ENCODE measurements at places on chromosomes 11 and 22. TPM values are rescaled to one million over a fixed set of nuclear protein-coding genes. Genes with fewer than 3 reads are reported as not detected.
A peak's percentile ranks its signal among the peaks of the same experiment; 100 is the strongest.

GRCh38 chr11:64124147-64124546 lies 41.8 kb downstream of the MACROD1 start:
- DNase-seq: no peak

GRCh38 chr11:57316017-57316416 lies 8.7 kb downstream of the TNKS1BP1 start:
- DNase-seq: no peak

GRCh38 chr11:74278721-74279161 lies 32.7 kb downstream of the P4HA3 start:
- no peak for DNase-seq

DNA sequence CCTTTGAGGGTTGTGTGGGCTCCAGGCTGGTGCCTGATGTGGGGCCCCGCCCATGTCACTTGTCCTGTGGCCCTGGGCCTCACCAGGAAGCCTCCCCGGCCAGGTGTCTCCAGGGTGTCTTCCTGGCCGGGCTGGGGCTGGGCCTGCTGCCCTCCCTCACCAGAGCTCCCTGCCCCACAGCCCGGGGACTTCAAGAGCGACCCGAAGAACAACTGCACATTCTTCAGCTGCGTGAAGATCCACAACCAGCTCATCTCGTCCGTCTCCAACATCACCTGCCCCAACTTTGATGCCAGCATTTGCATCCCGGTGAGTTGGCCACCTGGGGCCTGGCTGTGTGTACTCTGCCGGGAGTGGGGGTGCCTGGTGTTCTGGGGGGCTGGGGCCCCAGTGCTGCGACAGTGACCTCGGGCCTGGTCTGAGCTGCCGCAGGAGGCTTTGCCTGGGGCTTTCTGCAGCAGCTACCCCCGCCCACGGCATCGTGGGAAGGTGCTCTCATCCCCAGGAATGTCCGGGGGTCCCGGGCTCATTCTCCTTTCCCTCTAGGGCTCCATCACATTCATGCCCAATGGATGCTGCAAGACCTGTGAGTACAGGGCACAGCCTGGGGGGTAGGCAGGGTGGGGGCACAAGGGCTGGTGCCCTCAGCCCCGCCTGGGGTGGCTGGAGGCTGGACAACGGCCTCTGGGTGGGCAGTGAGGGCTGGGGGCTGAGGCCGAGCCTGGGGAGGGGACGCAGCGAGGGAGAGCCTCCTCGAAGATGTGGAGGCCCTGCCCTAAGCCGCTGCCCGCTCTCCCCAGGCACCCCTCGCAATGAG lies 34.6 kb downstream of the MUC2 start:
- no peak for DNase-seq

- no peak for DNase-seq
These were observed 22.0 kb downstream of the ALG12 start for GRCh38 chr22:49896201-49896600.

- no peak for DNase-seq
These were observed 4.3 kb upstream of the PHLDA2 start for GRCh38 chr11:2933375-2934020.

DNA sequence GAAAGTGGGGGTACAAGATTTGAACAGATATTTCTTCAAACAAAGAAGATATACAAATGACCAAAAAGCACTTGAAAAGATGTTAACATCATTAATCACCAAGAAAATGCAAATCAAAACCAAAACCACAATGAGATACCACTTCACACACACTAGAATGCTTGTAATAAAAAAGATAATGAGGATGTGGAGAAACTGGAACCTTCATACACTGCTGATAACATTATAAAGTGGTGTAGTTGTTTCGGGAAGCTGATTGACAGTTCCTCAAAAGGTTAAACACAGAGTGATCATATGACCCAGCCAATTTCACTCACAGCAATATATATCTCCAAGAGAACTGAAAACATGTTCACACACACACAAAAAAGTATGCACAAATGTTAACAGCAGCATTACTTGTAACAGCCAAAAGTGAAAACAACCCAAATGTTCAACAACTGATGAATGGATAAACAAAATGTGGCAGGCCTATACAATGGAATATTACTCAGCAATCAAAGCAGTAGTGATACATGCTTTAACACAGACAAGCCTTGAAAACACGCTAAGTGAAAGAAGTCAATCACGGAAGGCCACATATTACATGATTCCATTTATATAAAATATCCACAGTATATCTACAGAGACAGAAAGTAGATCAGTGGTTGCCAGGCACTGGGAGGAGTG lies 15.1 kb downstream of the PITPNB start:
- DNase-seq: no peak

DNA sequence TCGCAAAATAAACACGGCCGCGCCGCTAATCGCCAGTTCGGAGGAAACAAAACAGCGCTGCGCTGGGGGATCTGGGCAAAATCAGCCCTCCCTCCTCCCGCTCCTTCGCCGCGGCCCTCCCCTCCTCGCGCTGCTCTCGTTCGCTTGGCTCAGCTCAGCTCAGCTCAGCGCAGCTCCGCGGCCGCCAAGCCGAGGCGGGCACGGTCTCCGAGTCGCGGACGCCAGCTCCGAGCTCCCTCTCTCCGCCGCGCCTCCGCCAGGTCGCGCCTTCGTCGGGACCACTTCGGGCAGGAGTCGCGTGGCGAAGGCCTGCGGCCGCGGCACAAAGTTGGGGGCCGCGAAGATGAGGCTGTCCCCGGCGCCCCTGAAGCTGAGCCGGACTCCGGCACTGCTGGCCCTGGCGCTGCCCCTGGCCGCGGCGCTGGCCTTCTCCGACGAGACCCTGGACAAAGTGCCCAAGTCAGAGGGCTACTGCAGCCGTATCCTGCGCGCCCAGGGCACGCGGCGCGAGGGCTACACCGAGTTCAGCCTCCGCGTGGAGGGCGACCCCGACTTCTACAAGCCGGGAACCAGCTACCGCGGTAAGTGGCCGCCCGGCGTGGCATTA lies at the start of gene SPON1:
TSS of gene SPON1 (plus strand) at position 162 of the 607 bp plus-strand sequence. CDS start at position 344, 182 bp downstream.
- DNase-seq: peak; percentile 34

DNA sequence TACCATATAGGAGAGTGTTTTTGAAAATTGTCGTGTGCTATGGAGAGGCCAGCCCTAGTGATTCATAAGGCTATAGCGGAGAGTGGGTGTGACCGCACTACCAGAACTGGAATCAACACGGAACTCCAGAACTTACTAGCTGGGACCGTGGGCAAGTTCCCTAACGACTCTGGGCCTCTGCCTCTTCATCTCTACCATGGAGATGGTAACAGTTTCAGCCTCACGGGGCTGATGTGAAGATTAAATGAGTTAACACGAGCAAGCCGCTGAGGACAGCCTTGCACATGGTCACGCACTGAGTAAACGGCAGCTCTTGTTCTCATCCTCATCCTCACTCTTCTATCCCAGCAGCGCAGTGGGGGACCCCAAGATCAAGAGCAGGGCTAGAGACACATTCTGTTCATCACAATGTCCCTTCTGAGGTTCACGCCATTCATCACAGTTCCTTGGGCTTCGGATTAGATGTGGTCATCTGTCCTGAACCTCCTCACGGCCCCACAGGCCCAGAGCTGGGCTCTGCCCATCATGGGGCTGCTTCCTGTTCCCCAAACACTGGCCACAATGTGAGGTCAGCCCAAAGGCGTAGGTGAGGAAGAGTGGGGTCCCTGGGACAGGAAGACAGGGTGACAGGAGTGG lies 47.2 kb upstream of the CD5 start:
- DNase-seq: no peak

DNA sequence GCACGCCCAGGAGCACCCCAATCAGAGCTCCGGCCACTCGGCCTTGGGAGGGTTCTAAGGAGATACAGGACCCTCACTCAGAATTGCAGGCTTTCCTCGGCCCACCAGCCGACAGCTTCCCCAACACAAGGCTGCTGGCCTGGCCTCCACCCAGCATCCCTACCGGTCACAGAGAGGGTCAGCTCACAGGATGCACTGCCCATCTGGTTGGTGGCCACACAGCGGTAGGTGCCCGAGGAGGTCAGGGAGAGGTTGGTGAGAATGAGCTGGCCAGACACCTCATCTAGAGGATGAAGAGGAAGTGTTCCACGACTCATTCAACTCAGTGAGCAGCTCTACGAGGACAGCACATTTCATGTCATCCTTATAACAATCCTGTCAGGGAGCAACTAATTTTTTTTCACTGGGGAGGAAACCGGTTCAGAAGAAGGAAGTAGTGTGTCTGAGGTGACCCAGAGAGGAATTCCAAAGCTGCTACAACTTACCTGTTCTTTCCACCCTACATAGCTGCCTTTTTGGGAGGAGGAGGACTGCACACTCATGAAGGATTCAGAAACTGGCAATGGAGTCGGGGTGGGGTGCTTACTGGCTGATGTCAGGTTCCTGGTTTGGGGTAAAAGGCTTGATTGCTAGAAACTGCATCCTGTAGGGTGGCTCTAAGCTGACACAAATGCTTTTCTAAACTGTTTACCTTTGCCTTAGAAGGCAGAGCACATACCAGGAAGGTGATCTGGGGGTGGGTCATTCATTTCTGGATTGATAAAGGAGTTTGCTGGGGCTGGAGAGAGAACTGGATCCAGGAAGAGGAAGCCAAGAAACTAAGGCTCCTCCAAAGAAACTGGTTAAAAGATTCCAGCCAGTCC lies 3.3 kb downstream of the VSIG2 start:
- DNase-seq: no peak

DNA sequence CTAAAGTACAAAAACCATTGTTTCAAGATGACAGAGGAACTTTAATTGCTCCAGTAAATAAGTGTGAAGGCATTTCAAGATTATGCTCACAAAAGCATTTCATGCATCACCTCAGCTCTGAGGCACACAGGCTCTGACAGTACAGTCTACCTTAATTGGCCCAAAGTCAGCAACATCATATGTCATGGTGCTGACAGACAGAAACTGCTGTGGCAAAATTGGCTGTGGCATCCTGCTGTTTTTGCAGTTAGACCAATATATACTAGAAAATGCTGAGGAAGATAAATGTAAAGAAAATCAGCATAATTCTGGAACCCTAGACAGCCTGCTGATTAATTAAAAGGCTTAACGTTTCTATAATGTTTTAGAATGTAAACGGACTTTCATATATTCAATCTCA lies 34.9 kb upstream of the PPP2R1B start:
- DNase-seq: no peak

- no peak for DNase-seq
These were observed 82.3 kb downstream of the XRRA1 start for GRCh38 chr11:74866557-74866956.

- DNase-seq: no peak
These were observed 154.1 kb downstream of the CTTN start for GRCh38 chr11:70552167-70553150.

DNA sequence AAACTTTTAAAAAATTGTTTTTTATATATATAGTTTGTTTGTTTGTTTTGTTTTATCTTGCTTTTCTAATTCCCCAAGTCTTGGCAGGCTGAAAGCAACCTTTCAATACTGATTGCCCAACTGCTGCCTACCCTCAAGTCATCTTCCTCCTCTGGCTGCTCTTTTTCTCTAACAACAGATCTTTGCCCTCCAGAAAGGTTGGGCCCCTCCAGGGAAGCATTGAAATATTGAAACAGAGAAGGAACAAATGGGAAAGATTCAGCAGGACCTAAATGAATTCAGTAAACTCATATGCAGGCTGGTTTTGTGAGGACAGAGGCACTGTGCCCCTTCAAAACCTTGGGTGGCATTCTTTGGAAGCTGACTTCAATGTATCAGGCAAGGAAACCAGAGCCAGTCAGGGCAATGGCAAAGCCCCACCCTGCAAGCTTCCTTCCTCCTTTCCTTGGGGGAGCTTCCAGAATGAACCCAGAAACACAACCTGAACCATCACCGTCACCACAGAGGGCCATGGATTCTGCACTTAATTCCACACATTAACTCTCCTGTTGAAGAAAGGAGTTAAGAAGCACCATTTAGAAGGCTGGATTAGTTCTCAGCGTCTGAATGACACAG lies 815 bp upstream of the MS4A6A start:
- no peak for DNase-seq

GRCh38 chr11:62538470-62539237 lies 8.0 kb downstream of the AHNAK start:
- DNase-seq: no peak

GRCh38 chr22:30438559-30438958 lies 13.0 kb downstream of the MTFP1 start:
- DNase-seq: no peak

- no peak for DNase-seq
These were observed 407.0 kb upstream of the B3GAT1 start for GRCh38 chr11:134819041-134819440.

DNA sequence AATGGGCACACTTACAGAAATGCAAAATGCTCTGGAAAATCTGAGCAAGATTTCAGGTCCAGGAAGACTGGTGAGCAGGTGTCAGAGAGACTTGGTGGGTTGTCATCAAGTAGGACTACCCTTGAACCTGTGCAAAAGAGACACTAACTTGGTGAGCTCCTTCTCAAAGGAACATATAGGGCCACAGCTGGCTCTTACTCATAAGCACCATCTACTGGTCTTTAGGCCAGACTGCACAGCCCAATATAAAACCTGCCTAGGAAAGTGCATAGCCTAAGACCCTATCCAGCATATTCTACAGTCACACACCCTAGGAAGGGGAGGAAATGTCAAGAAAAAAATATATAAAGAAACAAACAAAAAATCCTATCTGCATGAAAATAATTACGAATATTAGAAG lies 18.2 kb upstream of the OR10W1 start:
- DNase-seq: no peak

DNA sequence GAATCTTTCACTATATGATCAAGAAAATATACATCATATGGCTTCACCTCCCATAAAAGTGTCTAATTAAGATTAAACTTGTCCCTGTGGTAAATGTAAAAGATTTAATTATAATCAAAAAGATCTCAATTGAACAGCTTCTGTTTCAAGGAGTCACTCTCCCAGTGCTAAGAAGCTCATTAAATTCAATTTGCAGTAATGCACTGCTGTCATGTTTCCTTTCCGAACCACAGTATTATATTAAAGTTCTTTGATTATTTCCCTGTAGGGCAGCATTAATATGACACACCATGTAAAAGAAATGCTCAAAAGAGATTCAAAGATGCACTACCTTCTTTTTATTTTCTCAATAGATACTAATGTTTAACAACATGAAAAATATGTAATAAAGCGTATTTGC lies 758.4 kb downstream of the LRRC4C start:
- no peak for DNase-seq

- DNase-seq: no peak
These were observed 9.5 kb downstream of the PDE3B start for GRCh38 chr11:14653090-14653489.

GRCh38 chr11:94650756-94651155 lies 83.6 kb downstream of the PIWIL4 start:
- no peak for DNase-seq

DNA sequence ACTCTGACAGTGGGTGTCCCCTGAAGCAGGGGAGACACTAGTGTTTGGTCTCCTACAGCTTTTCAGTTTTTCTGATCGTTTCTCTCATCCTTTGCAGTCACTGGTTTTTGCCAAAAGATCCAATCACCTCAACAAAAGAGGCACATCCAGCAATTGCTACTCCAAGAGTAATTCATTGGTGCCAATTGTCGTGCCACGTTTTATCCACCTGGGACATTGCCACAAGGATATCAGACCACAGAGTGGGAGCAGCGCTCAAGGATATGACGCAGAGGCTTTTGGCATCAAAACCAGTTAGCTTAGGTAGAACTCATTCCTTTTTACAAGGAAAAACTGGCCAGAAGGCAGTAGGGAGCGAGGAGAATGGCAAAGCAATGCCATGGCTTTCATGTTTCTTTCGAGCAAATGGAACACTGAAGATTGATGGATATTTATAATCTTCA lies 40.9 kb upstream of the BLID start:
- DNase-seq: no peak

MAPK12 gene
- 4.3 TPM for total RNA-seq

PHOX2A gene
- not detected for total RNA-seq

PHF21B gene
- total RNA-seq: not detected

MGAT3 gene
- total RNA-seq: 0.40 TPM

BCL2L13 gene
- total RNA-seq: 32.3 TPM

E2F8 gene
- total RNA-seq: 1.7 TPM

UBQLN3 gene
- total RNA-seq: not detected

GALNT18 gene
- total RNA-seq: 3.4 TPM

ANGPTL5 gene
- not detected for total RNA-seq

Measured in activated T-cell treated with anti-CD3 and anti-CD28 coated beads, Interleukin-2, amount 50 U/mL, for 4 hours (primary cell).